ENCODE measurements at places on chromosomes 6 and 20.

GRCh38 chr6:84762220-84763002 is 2.0 kb downstream of the TBX18 start:
- peak; percentile 71 for DNase-seq

DNA sequence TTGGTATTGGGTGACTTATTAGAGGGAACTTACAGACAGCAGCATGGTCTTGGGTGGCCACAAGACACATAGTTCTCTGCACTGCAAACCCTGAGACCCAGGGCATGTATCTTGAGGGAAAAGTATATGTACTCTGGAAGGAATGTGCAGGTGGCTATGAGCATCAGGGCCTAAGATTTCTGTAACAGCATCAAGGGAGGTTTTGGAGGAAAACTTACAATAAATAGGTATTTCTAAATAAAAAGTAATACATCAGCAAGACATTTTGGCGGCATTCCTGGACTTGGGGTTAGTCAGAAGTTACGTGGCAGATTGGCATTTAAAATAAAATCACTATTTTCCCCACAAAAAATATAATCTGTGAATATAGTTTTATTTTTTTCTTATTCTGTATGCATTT is 8.0 kb upstream of the STX7 start:
- DNase-seq: no peak

DNA sequence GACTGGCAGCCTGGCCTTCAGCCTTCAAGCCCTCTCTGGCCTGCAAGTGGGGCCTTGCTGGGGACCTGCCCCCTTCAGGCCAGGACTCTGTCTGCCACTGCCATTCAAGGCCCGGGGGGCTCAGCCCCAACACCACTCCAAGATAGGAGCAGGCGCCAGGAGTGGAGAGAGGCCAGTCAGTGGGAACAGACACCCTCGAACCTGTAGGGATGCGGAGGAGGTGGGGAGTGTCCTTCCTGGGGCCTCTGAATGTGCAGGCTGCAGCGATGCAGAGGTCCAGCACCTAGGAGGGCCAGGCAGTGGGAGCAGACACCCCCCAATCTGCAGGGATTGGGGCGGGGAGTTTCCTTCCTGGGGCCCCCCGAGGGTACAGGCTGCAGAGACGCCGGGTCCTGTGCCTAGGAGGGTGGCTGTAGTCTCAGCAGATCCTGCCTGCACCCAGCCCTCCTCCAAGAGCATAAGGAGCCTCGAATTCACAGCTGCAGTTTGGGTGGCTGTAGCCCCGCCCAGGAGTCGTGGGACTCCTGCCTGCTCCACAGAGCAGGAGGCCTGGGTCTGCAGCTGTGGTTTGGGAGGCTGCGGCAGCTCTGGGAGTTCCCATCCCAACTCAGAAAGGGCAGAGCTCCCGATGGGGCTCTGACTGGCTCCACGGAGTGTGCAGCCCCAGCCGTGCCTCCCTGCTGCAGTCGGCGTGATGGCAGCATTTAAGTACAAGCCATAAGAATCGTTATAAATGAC is 33.1 kb downstream of the NR2E1 start:
- no peak for DNase-seq

DNA sequence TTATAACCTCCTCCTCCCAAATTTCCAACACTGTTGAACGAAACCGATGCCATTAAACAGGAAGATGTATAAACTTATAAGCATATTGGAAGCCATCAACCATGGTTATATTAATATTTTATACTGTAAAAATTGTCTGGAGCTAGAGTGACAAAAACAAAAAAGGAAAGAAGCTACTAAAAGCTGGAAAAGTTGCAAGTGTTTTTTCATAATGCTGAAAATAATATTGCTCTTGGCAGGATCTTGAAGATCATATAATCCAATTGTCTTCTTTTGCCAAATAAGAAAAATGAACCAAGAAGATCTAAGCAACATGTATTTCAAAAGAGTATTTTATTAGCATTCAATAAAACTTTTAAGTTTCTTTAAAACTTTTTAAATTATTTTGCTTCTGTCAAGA is 268.9 kb upstream of the HSF2 start:
- no peak for DNase-seq

- DNase-seq: no peak
Measured at GRCh38 chr6:20802596-20802995, 268.3 kb downstream of the CDKAL1 start.

- DNase-seq: no peak
Measured at GRCh38 chr6:42915732-42916131, at the start of gene PTCRA. PTCRA (plus strand) TSS chr6:42916053; CDS start chr6:42916070, 17 bp downstream.

- DNase-seq: no peak
Measured at GRCh38 chr6:3523966-3524365, 67.1 kb upstream of the SLC22A23 start.

DNA sequence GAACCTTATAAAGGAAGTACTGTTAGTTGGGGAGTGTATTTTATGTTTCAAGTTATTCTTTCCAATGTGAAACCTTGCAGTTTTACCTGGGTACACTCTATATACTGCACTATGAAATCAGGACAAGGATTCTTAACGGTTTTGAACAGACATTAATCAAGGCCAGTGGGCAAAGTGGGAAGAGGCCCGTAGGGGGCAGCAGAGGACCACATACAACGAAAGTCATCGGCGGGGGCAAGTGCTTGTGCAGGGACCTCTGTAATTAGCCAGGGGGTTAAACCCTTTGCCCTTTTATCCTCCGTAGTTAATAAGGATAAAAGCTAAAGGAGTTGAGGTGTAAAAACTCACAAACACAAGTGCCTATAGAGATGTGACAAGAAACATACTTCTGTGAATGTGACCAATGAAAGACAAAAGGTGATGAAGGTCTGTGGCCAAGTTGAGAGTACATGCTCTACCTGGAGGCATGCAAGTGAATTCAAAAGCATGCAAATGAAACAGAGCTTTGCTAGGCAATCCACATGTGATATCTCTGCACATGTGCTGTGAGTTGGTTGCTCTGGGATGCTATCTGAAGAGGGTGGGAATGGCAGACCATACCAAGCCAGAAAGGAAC is 392.7 kb upstream of the MAN1A1 start:
- DNase-seq: peak; percentile 63

DNA sequence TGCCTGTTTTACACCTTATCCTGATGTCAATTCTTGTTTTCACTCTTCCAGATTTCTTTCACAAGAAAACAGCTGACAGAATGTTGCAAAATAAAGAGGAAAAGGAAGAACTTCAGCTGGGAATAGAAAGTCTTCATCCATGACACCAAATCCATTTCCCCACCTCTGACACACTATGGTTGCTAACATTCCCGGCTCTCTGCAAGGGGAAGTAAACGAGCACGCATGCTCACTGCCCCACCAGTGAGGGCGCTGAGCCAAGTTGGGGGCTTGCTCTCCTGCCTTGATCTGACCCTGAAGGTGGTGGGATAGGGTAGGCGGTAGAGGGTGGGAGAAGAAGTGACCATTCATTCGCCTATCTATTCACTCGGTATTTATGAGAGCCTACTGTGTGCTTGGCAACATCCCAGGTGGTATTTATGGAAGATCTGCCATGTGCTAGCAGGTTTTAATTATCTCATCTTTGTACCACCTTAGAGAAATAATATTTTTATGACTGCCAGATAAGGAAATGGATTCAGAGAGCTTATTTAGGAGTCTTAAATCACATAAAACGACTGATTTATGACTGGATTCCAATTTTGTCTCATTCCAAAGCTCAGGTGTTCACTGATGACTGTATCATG is 206.2 kb downstream of the FOXC1 start:
- DNase-seq: no peak

GRCh38 chr20:40506537-40506939 is 182.5 kb downstream of the MAFB start:
- DNase-seq: peak; percentile 88

DNA sequence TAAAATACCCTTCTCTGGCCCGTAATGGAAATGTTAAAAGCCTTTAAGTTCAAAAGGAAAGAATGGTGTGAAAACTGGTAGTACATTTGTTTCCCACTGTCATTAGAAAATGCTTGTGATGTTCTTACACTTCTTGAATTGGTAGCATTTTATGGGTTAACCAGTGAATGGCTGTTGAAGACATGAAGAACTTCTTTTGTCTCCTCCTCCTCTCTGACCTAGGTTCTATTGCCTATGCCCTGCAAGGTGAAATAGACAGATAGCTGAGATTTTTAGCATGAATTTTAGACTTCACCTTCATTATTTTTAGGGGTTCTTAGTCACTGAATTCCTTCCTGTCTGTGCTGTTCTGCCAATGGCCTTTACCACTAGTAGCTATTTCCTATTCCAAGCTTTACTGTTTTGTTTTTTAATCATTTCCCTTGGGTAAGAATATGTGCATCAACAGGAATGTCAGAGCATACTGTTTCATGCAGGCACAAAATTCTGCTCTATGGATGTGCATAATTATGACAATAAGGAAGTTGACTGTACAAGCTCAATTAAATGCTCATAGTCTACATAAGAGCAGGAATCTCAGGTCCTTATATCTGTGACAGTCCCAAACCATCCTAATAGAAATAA is 4.9 kb downstream of the TNFAIP3 start:
- DNase-seq: no peak

DNA sequence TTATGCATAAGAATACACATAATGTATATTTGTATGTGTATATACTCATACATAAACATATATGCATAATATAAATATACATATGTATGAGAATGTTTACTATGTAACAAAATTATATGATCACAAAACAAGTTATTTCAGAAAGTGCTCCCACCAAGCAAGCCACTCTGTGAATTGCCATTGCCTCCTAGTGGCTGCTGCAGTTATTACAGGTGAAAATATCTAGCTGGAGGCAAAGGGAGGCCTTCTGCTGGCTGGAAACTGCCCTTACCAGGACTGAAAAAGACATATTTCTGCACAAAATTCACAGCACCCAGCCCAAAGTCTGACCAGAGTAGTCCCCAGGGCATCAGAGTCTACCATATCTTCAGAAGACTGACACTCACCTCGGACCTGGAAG is 14.4 kb upstream of the ADAM33 start:
- DNase-seq: no peak

DNA sequence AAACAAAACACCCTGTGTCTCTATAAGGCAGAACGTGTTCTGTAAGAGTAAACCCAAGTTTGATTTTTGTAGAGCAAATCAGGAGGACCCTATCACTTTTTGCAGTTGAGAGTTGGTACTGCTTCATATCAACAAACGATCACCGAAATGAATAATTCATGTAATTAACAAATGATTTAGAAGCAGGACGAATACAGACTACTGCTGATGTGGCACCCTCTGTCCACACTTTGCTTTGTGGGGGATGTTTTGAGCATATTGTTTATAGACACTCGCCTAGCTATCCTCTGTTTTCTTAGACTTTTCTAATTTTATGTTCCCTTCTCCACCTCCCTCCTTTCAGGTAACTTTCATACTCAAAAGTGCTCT is 1.5 kb downstream of the CD2AP start:
- no peak for DNase-seq

GRCh38 chr6:20919677-20920385 is 385.6 kb downstream of the CDKAL1 start:
- no peak for DNase-seq

- DNase-seq: no peak
Measured at GRCh38 chr20:50838707-50839385, 44.0 kb downstream of the BCAS4 start.

DNA sequence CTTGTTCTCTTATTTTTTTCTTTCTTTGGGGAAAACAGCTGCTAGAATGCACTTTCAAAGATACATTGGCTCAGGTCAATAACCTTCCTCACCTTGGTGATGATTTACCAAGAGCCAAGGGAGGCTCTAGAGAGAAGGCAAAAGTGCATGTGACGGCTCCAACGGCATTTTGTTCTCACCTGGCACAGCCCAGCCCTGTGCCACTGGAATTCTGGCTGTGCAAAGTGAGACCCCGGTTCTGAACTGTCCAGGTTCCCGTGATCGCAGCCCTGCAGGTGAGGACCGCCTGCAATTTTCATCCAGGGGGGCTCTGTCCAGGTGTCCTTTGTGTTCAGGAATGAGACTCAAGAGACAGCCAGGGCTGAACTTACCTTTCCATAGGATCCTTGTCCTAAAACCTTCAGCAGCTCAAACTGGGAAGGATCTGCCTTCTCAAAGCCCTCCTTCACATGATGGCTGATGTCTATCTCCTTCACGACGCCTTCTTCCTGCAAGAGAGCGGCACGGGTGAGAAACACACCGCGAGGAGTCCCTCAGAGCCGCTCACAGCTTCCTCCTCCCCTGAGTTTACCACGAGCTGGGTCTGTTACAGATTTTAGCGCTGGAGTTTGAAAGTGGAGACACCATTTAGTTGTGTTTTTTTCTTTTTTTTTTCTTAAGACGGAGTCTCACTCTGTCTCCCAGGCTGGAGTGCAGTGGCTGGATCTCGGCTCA is 48.0 kb downstream of the RAMACL start:
- no peak for DNase-seq

DNA sequence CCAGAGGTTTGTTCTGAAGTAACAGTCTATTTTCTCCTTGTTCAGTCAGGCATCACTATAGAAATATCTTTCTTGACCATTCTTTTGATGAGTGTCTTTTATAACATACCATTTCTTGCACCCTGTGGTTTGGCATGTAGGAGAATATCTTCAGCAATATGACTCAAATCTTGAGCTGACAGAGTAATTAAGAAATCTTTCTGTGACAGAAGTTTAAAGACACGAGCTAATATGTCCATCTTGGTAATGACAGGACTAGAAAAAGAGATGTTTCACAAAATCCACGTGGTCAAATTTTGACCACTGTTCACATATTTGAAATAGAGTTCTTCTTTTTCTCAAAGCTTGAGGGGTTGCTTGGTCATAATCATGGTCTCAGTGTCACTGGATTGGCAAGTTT is 149.9 kb downstream of the MYB start:
- no peak for DNase-seq

DNA sequence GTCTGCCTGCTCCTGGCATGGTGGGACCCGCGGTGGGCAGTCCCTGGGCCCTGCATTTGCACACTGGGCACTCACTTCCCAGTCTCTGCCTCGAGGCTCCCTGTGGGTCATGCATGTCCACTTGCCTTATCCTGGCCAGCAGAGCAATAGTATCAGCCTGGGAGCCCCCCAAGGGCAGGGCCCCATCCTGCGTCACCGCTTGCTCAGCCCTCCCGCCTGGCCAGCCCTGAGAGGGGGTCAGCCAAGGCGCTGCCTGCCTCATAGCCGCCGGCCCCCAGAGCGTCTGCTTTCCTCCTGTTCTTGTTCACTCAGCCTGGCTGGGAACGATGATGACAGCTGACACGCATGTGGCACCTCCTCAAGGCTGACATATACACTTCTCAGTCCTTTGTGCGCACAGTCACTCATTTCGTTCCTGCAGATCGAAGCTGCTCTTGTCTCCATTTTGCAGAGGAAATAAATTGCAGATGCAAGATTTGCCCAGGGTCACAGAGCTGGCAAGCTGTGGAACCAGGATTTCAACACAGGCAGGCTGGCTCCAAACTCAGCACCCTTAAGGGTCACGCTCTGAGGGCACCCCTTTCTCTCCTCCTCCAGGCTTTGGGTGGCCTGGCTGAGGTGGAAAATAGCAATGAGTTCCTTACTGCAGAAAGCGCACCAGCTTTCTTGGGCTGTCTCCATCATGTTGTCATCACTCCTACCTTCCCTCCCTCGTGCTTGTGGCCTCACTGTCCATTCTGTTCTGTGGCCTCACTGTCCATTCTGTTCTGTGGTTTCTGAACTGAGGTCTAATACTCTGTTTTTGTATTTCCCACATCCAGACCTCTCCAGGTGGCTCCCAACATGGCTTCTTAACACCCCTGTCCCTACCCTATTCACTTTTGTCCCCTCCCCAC is 17.2 kb downstream of the KCNK17 start:
- DNase-seq: peak; percentile 77

- no peak for DNase-seq
Measured at GRCh38 chr6:130482645-130483390, 117.0 kb downstream of the TMEM200A start.

GRCh38 chr20:4559106-4559505 is 162.6 kb upstream of the PRND start:
- DNase-seq: no peak
